Neuronal stem cell (in vitro differentiated cells): ENCODE measurements at places on chromosomes 7 and 10.

DNA sequence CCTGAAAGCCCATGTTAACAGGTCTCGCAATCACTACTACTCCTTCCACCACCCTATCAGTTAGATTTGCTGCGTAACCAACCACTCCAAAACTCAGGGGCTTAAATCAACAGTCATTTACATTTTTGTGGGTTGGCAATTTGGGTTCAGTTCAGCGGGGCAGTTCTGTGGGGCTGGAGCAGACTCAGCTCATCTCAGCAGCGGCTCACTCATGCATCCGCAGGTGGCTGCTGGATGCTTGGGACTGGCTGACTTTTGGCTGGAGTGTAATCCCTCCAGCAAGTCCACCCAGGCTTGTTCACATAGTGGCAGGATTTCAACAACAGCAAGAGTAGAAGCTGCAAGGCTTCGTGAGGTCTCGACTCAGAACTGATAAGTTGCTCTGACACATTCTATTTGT lies 79.2 kb downstream of the NEUROD6 start:
- H3K36me3 ChIP-seq: no peaks in the 10 kb centered on the region
- peaks cover 1% of the 10 kb centered on the region for H3K4me1 ChIP-seq
- no peak for DNase-seq
- H3K27me3 ChIP-seq: no peaks in the 10 kb centered on the region
- H3K4me3 ChIP-seq: no peak overlapping the region

DNA sequence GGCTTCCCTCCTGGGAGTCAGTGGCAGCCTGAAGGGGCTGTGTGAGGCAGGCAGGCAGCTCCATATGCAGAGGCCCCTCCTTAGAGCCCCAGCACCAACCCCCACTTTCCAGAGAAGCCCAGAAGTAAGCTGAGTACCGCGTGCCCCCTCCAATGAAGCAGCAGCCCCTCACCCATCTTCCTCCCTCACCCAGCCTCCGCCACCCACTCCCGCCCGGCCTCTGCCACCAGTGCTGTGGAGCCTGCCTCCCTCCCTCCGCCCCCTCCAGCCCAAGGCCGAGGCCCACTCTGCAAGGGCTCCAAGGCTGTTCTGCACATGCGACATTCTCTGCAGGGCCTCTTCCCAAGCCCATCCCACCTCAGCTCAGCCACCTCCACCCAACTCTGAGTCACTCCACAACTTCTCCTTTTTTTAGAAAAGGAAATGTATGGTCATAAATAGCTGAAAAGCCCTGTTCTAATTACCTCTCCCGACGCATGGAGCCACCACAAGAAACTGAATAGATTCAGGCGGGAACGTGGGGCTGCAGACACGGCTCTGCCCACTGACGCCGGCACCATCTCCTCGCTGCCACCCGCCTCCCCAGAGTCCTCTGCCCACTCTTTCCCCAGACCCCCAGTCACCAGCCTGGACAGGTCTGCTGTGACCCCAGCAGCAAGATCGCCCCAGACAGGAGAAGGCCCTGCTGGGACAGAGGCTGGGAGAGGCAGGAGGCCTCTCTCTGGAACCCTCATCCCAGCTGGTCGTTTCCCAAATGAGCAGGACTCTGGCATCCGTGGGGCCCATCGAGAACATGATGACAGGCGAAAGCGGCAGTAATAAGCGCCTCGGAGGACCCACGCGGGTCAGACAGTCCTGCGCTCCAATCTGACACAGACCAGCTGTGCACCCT lies 213.9 kb downstream of the MAD1L1 start:
- DNase-seq: no peak
- no peak overlapping the region for H3K4me3 ChIP-seq
- H3K27ac ChIP-seq: no peak overlapping the region
- H3K27me3 ChIP-seq: no peaks in the 10 kb centered on the region

- no peaks in the 10 kb centered on the region for H3K4me1 ChIP-seq
- no peaks in the 10 kb centered on the region for H3K27me3 ChIP-seq
Observed at GRCh38 chr7:134289423-134289822, 27.3 kb downstream of the SLC35B4 start.

DNA sequence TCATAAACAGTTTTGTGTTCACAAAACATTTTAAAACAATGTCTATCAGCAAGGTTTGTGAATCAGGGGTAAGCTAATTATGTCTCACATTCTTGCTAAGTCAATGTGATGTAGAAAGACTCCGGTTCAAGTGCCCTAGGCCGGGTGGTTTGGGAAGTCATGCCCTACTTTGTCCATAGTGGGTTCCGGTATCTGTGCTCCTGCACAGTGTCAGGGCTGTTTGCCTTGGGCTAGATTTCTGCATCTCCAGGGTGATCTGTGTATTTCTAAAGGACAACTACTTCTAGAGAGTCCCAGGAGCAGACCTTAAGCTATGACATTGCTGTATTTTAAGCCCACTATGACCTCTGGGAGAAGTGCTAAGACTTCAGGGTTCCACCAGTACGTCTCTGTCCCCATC lies 504.1 kb downstream of the PLXNA4 start:
- peaks cover 2% of the 10 kb centered on the region for H3K4me1 ChIP-seq
- no peaks in the 10 kb centered on the region for H3K27me3 ChIP-seq
- no peak overlapping the region for H3K4me3 ChIP-seq
- H3K27ac ChIP-seq: no peak overlapping the region

GRCh38 chr7:158076215-158076614 lies 511.4 kb downstream of the PTPRN2 start:
- no peaks in the 10 kb centered on the region for H3K36me3 ChIP-seq
- H3K27me3 ChIP-seq: no peaks in the 10 kb centered on the region
- H3K4me1 ChIP-seq: peaks cover 3% of the 10 kb centered on the region
- H3K4me3 ChIP-seq: no peak overlapping the region

DNA sequence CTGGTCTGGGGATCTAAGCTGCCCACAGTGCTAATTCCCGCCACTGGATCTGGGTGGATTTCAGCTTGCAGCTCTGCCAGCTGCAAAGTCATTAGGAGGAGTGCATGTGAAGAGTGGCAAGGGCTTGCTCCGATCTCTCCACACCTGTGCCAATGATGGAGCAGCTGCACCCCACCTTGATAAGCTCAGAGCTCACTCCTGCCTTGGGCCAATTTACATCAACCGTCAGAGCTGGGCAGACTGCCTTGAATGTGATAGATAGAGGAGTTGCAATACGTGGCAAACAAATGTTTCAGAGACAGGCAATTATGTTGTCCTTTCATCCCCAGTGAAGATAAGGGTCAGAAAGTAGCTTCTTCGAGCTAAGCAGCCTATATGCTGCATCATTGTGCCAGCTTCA lies 379.9 kb downstream of the SH2D4B start:
- no peak overlapping the region for H3K4me3 ChIP-seq
- no peaks in the 10 kb centered on the region for H3K27me3 ChIP-seq
- H3K27ac ChIP-seq: no peak overlapping the region
- no peak for DNase-seq

GRCh38 chr7:27688646-27689045 lies 26.0 kb upstream of the HIBADH start:
- H3K4me3 ChIP-seq: no peak overlapping the region
- no peaks in the 10 kb centered on the region for H3K4me1 ChIP-seq
- H3K27ac ChIP-seq: no peak overlapping the region
- no peak for DNase-seq
- H3K36me3 ChIP-seq: no peaks in the 10 kb centered on the region

- H3K27me3 ChIP-seq: no peaks in the 10 kb centered on the region
- no peaks in the 10 kb centered on the region for H3K36me3 ChIP-seq
- no peak for DNase-seq
- no peaks in the 10 kb centered on the region for H3K4me1 ChIP-seq
Observed at GRCh38 chr7:126569402-126569801, 683.3 kb downstream of the GRM8 start.
